ENCODE measurements at places on chromosomes 5 and 9. TPM values are rescaled to one million over a fixed set of nuclear protein-coding genes. Genes with fewer than 3 reads are reported as not detected.

Gene SLC45A2
- polyA plus RNA-seq: 0.15 TPM

Gene POLR3G
- polyA plus RNA-seq: 0.51 TPM

Gene HCN1
- polyA plus RNA-seq: 3.0 TPM

Gene DBH
- 4.9 TPM for polyA plus RNA-seq

Gene AGXT2
- polyA plus RNA-seq: not detected

Gene STC2
- 9.1 TPM for polyA plus RNA-seq

Gene CDH18
- 2.7 TPM for polyA plus RNA-seq

Gene DOCK8
- 1.3 TPM for polyA plus RNA-seq

Gene PCDHGA12
- polyA plus RNA-seq: 3.1 TPM

Gene TXNDC15
- 47.4 TPM for polyA plus RNA-seq

Gene TAS2R1
- not detected for polyA plus RNA-seq

Gene PTGES
- polyA plus RNA-seq: 1.8 TPM

Gene ERCC8
- polyA plus RNA-seq: 5.6 TPM

Gene MPDZ
- polyA plus RNA-seq: 16.9 TPM

Gene CD14
- polyA plus RNA-seq: 22.3 TPM

Gene CDH6
- polyA plus RNA-seq: 1.9 TPM

Gene DENND4C
- 16.0 TPM for polyA plus RNA-seq

Gene CAVIN4
- polyA plus RNA-seq: 3.9 TPM

Gene PDE8B
- 5.9 TPM for polyA plus RNA-seq

Gene ANXA1
- 5.1 TPM for polyA plus RNA-seq

Gene ECSCR
- 10.6 TPM for polyA plus RNA-seq

Gene ANKRD20A1
- not detected for polyA plus RNA-seq

Gene SELENOP
- 87.4 TPM for polyA plus RNA-seq

Gene SLC34A1
- not detected for polyA plus RNA-seq

Gene WASHC1
- polyA plus RNA-seq: 15.7 TPM

Gene ADRA1B
- 3.4 TPM for polyA plus RNA-seq

Gene HTR1A
- 0.24 TPM for polyA plus RNA-seq

Gene LHX3
- polyA plus RNA-seq: 1.6 TPM

Gene IRX2
- 10.3 TPM for polyA plus RNA-seq

Gene PCDHGC4
- polyA plus RNA-seq: 31.8 TPM

Gene TRIM36
- 19.6 TPM for polyA plus RNA-seq

Gene ARL15
- polyA plus RNA-seq: 37.8 TPM

Gene MXD3
- polyA plus RNA-seq: 48.9 TPM

Gene PCDHB9
- polyA plus RNA-seq: 30.1 TPM

All from brain (organoid and tissue), 16 donors.